LHCN-M2 (cell line): ENCODE measurements at places on chromosomes 7 and 10. TPM values are rescaled to one million over a fixed set of nuclear protein-coding genes. Genes with fewer than 3 reads are reported as not detected.

DNA sequence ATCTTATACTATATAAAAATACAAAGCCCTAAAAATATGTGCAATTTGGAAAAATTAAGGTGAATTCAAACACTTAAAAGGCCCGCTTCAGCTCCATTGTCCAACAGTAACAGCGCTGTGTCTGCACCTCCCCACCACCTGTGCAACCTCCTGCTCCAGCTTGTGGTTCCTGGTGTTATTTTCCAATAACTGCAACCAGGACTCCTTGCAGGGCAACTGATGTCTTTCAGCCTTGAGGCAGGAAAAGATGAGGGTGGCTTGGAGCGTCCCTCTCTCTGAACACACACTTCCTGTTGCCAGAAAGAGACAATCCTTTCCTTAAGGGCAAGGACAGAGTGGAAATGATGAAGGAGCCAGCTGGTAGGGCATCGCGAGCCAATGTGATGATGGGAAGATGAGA, 336.0 kb downstream of the GLRX3 start:
- no peak for DNase-seq

DNA sequence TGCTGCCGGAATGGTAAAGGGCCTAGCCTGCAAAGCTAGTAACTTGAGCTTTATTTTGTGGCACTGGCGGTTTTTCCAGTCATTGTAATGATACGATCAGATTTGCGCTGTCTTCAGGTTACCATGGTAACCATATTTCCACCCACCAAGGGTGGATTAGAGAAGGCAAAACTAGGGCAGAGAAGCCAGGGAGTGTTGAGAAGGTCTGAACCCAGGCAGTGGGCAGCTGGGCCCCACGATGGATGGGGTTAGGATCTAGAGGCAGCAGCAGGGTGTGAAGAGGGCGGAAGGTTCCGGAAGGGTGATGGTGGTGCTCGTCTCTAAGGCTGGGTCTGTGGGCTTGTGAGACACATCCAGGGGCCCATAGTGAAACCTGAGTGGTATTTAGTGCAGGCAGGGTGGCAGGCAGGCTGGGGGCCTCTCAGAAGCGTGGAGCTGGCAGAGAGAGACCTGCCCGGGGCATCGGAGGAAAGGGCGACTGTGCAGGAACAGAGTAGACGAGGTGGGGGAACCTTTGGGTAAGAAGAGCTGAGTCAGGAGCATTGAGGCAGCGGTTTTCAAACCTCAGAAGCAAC, 87.9 kb upstream of the GTF2I start:
- no peak for DNase-seq

- DNase-seq: no peak
Observed at GRCh38 chr10:34134602-34135001, 680.5 kb downstream of the PARD3 start.

DNA sequence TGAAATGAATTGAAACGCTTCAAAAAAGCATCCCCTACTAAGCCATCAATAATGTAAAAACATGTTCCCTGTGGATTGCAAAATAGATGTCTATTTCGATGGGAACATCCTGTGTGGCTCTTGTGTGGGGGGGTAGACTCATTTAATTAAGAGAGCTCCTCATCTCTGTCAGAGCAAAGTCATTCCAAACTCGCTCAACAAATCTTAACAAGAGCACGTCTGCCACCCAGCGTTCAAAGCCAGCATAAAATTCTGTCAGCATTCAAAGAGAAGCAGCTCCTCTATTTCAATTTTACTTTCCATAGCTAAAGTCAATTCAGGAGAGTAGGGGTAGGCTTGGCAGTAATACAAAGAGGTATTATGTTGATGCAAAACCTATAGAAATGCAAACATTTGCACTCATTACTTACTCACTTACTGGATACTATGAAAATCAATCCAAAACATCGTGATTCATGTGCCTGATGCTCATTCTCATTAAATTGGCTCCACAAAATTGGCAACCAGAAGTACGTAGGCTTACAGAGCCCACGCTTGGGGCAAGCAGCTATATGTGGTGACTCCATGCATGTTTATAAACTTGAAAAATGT, 114.9 kb downstream of the IPMK start:
- peak; percentile 69 for DNase-seq

DNA sequence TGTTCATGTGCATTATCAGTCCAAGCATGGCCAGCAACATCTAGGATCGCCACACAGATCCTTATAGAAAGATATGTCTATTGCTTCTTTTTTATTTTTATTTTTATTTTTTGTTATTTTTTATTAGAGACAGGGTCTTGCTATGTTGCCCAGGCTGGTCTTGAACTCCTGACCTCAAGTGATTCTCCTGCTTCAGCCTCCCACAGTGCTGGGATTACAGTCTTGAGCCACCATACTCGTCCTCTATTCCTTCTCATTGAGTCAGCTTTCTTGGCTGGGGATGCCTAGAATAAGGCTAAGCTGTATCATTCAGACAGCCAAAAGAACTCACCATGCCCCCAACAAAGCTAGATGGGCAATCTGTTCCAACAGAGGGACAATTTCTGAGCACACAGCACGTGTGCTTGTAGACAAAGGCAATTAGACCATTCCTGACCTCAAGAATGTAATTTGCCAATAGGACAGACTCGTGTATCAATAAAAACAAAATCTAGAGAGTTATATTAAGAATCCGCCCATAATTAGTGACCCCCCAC, 264.0 kb upstream of the NEBL start:
- no peak for DNase-seq

GRCh38 chr7:95980167-95980566, 207.8 kb downstream of the DYNC1I1 start:
- no peak for DNase-seq

DNA sequence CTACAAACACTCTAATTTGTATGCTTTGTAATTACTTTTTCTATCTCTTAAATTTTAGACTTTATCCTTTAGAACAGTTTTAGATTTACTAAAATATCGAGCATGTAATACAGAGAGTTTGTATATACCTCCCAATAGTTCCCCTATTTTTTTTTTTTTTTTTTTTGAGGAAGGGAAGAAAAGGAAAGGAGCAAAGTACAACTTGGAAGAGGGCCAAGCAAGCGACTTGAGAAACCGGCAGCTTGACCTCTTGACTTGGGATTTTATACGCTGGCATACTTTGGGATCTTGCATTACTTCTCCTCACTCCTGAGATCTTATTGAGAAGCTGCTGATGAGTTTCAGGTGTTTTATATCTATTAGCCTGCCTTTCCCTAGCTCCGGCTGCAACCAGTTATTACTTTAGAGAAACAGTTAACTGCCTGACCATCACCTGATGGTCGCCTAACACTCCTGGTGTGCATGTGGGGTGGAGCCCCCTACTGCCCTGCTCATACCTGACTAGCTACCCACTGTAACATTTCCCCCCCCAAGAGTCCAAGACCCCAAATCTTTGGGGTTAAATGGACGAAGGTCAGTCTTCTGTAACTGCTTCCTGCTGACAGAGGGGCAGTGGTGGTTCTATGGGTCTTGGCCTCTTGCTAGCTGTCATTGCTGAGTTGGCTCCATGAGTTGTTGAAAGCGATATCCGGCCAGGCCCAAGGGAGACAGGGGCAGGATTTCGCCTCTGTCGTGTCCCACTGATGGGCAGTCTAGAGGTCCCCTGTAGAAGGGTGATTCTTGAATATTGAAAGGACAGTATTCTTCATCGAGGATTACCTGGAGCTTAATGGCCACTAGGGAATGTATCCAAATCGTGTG, 28.5 kb downstream of the MKLN1 start:
- DNase-seq: no peak

GRCh38 chr7:21526007-21526406, 16.8 kb upstream of the DNAH11 start:
- no peak for DNase-seq

DNA sequence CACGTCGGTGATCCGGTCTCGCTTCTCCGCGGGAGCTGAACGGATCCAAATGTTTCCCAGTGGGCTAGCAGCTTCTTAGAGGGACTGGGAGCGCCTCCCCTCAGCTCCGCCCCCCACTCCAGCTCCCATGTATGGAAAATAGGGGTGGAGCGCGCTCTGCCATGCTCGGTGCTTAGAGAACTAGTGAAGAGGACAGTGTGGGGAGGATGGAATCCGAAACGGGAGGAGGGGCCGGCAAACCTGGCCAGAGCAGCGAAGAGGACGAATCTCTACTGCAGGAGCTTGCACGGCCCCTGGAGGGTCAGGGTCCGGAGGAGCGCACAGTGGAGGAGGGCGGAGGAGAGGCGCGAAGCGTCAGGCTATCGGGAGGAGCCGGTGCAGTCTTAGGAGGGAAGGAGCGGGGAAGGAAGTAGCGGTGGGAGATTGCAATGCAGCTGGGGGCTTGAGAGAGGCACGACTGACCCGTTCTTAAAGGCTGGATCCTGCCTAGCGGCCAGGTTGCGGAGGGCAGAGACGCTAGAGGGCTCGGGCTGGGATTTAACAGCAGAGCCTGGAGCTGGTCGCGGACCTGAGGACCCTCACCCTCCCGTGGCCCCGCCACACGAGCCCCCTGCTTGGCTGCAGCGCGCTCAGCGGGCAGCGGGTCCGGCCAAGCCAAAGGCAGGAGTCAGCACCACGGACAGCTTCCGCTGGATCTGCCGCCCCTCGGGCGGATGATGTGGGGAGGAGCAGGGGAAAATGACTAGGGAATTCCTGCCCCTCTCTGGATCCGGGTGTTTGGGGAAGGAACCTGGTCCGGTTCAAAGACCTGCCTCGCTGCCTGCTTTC, at the start of gene PRLHR:
TSS of gene PRLHR (minus strand) at position 51 of the 828 bp plus-strand sequence. CDS start 404 bp downstream, outside the sequence.
- DNase-seq: no peak

GRCh38 chr7:27113991-27114769, 11.7 kb upstream of the HOXA2 start:
- peak; percentile 65 for DNase-seq

- peak; percentile 54 for DNase-seq
Observed at GRCh38 chr7:116834815-116835504, 27.4 kb upstream of the CAPZA2 start.

Gene MKLN1
- total RNA-seq: 31.5 and 40.5 TPM in 2 replicates

Gene TRIM74
- total RNA-seq: not detected in 2 replicates

Gene MUC12
- total RNA-seq: 2.1 and 2.8 TPM in 2 replicates

Gene ERVW-1
- not detected in 2 replicates for total RNA-seq

Gene FBH1
- 64.9 and 77.7 TPM in 2 replicates for total RNA-seq

Gene MICALL2
- total RNA-seq: 25.5 and 27.4 TPM in 2 replicates
